Thoracic aorta (tissue), 2 donors: ENCODE measurements at places on chromosomes 2 and 18.
A peak's percentile ranks its signal among the peaks of the same experiment; 100 is the strongest.

- DNase-seq = no peak
Measured at GRCh38 chr2:218082586-218083351, 13.7 kb downstream of the RUFY4 start.

- DNase-seq = no peak
Measured at GRCh38 chr18:28095041-28095440, 81.9 kb downstream of the CDH2 start.

- DNase-seq = no peak
Measured at GRCh38 chr2:51959696-51960095, 927.8 kb upstream of the NRXN1 start.

DNA sequence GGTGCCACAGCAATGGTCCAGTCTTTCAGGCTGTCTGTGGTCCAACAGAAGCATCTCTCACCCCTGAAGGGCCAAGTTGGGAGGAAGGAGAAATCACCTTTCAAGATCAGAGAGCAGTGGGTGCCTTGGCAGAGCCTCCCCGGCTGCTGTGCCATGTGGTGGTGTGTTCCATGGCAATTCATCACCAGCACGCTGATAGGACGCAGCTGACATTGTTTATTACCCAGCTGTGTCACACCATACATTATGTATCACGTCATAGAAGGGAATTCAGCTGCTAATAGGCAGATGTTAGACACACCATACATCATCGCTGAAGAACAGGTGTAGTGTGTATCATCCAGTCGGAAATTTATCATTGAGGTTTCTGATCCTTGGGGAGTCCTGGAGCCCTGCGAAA lies 29.6 kb upstream of the RPL31 start:
- no peak for DNase-seq

GRCh38 chr2:70086278-70086837 lies 919 bp upstream of the PCBP1 start:
- DNase-seq = peak; percentile 34

- no peak for DNase-seq
Measured at GRCh38 chr2:38376346-38377049, 575 bp downstream of the ATL2 start.

- no peak for DNase-seq
Measured at GRCh38 chr2:193331676-193332075, 1136.9 kb upstream of the TMEFF2 start.

DNA sequence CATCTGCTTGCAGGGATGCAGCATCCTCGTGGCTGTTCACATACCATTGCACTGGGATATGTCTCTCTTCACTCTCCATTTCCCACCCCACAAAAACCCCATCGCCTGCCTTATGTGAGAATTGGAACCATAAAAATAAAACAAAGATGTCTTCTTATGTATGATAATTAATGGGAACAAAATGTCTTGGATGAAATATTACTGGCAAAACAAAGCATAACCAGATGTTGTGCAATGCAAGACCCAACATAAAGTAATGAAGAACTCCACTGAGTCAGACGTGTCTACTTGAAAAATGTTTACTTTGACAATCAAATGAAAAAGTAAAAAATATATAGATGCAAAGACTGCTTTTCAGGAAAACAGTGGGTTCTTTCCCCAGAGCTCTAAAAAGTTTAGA lies 611.3 kb upstream of the SYT4 start:
- DNase-seq = no peak

DNA sequence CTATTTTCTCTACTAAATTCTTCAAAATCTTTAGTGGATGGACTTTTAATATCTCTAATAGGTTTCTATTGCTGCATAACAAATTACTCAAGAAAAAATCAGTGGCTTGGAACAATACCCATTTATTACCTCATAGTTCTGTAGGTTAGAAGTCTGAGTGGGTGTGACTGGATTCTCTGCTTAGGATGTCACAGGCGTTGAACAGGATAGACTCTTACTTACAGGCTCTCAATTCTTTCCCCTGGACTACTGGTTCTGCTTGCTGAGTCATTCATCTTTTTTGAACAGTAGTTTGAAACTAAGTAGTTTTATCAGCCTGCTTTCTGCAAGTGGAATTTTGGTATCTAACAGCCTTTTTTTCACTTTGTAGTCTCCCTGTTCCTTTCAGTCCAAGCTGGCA lies 265.4 kb downstream of the ZNF385B start:
- no peak for DNase-seq
